Activated T-helper 1 cell treated with anti-CD3 and anti-CD28 coated beads, Interleukin-12 subunit alpha, Interleukin-12 subunit beta, Interleukin-2, Interleukin-4 antibody, amounts not matched to agents 30 ng/mL and 10 ng/mL and 1 ng/mL, durations not matched to agents 14 hours and 24 hours and 36 hours (primary cell): ENCODE measurements at places on chromosomes 4 and X.

DNA sequence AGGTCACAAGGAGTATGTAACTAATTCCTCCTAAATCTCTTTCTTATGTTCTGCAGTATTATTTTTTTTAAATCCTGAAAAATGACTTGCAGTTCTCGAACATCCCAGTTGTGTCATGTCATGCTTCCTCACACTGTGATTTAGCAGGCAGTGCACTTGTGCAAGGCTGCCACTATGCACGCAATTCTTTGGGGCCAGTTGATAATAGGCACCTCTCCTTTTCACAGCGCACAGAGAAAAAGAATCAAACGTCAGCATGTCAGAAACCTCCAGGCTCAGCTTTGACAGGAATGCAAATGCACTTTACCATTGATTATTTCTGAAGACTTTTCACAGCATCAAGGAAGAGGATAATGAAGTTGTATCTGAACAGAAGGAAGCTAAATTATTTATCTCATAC, 62.9 kb downstream of the FGF13 start:
- DNase-seq, result no peak

GRCh38 chrX:31092970-31093638, 21.3 kb upstream of the FTHL17 start:
- no peak for DNase-seq

DNA sequence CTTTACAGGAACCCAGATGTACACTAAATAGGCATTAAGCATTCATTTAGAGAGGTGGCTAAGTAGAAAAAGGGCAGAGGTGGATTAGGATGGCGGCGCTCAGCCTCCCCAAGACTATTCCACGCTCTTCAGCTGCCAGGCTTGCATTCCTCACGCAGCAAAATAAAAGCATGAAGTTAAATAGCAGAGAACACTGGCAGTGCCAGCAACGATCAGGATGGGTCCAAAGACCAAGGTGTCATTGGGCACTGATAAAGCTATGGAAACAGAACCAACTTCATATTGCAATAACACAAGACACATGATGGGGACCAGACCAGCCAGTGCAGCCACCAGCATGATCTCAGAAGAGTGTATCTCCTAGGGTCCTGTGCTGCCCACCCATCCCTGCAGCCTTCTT, 42.0 kb downstream of the TMEM156 start:
- no peak for DNase-seq

- DNase-seq, result no peak
Measured at GRCh38 chr4:48564151-48564550, 74.1 kb downstream of the ZAR1 start.

DNA sequence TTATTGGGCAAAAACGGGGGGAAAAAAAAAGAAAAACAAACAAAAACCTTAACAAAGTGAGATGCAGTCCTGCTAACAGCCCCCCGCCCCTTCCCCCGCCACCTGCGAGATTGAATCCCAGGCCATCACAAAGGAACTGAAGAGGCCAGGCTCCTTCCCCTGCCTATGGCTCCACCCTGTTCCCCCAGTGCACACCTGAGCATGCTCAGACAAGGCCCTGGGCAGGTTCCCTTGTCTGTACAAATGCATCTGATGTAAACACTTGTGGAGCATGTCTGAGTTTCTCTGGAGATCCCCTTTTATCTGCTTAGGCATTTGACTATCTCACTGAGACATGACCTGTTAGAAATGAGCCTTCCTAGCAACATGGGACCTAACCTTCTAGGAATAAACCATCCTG, 983.7 kb upstream of the PABPC4L start:
- DNase-seq, result no peak

GRCh38 chr4:109472343-109472761, 38.7 kb downstream of the SEC24B start:
- no peak for DNase-seq

DNA sequence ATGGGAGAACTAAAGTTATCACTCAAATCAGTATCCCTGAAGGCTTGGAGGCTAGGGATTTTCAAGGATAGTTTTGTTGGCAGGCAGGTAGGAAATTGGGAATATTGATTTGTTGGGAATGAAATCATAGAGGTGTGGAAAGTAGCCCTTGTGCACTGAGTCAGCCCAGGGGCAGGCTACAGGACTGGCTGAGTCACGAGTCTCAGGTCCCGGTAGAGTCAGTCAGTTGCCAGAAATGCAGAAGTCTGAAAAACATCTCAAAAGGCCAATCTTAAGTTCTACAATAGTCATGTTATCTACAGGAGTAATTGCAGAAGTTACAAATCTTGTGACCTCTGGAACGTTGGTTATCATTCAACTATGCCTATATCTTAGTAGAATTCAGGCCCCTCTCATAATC, 153.1 kb downstream of the GC start:
- DNase-seq, result no peak

- DNase-seq, result no peak
Measured at GRCh38 chr4:30553151-30553550, 167.0 kb upstream of the PCDH7 start.

DNA sequence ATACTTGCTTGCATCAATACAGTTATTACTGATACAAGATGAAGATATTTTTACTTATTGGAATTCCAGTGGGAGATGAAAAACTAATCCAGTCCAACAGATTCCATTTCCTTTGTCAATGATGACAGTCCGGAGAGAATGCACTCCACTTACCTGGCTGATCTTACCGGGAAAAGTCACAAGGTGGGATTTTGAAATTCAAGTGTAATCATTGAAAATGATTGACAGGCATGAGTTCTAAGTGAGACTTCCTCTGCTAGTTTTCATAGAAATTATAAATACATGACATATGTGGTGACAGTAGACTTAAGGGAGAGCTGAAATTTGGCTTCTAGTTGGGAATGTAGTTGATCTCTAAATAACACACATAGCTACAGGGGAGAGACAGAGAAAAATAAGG, 859.9 kb downstream of the FAT4 start:
- no peak for DNase-seq

- DNase-seq, result no peak
Measured at GRCh38 chr4:73103799-73104503, 34.4 kb upstream of the COX18 start.

GRCh38 chr4:95761426-95761825, 78.5 kb upstream of the PDHA2 start:
- no peak for DNase-seq

DNA sequence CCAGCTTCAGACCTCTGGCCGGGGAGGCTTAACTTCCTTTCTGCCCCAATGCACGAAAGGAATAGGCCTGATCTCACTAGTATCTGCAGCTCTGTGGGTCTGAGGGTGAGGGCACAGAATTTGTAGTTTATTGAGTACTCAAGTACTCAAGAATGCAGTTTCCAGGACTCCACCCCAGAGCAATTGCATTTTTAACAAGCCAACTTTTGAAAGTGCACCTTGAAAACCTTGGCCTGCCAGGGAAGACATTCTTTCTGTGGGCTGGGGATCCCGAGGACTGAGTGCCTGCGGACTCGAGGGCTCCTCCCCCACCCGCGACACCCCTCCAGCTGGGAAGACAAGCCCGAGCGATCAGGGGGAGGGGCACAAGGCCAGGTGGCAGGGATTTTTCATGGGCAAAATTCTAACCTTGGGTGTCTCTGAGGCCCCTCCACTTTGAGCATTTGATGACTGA, 22.4 kb downstream of the RS1 start:
- DNase-seq, result no peak

- no peak for DNase-seq
Measured at GRCh38 chr4:186227744-186228513, 622 bp downstream of the KLKB1 start.

DNA sequence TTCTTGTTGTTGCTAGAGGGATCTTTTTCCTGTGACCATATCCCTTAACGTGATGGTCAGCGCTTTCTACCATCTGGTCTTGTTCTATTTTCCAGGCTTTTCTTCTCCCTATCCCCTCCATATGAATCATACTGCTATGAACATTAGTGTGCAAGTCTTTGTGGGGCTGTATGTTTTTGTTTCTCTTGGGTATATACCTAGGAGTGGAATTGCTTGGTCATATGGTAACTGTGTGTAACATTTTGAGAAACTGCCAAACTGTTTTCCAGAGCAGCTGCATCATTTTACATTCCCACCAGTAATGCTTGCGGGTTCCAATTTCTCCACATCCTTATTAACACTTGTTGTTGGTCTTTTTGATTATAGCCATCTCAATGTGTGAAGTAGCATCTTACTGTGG, 121.4 kb downstream of the SPRY1 start:
- no peak for DNase-seq

DNA sequence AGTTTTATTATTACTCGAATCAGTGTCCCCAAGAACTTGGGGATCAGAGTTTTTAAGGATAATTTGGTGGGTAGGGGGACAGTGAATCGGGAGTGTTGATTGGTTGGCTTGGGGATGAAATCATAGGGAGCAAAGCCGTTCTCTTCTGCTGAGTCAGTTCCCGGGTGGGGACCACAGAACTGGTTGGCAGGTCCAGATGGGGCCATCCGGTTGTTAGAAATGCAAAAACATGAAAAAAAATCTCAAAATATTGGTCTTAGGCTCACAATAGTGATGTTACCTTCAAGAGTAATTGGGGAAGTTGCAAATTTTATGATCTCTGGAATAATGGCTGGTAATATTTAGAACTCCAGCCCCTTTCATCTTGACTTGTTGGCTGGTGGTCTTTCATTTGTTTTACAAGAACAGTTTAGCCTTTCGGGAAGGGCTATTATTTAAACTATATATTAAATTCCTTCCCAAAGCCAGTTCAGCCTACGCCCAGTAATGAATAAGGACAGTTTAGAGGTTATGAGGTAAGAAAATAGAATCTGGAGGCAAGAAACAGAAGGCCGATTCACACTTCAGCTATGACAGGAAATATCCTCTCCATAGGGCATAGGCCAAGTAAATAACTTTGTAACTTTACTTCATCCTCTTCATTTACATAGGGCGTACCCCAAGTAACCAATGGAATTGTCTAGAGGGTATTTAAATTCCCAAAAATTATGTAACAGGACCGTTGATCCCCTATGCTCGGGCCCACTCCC, 164.1 kb upstream of the STS start:
- DNase-seq, result no peak

GRCh38 chr4:7831330-7831729, 108.3 kb downstream of the AFAP1 start:
- DNase-seq, result no peak

- no peak for DNase-seq
Measured at GRCh38 chr4:16205298-16206164, 20.7 kb downstream of the TAPT1 start.
